ENCODE measurements at places on chromosomes 7 and 10. TPM values are rescaled to one million over a fixed set of nuclear protein-coding genes. Genes with fewer than 3 reads are reported as not detected.
A peak's percentile ranks its signal among the peaks of the same experiment; 100 is the strongest.

DNA sequence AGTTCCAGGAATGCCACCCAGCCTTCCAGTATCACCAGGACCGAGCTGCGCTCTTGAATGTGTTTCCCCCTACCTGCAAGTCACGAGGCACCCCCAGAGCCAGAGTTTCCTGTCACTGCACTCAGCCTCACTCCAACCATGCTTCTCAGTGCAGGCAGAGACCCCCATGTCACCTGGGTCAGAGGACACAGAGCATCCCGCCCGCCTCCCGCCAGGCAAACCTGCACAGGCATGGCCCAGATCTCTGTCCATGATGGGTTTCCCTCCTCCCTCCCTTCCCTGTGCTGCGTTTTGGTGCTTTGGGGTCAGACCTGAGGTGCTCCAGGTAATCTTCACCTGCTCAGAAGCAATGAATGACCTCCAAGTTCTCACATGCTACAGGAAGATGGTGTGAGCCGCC, 3.1 kb upstream of the RET start:
- no peak for DNase-seq

CAMK1D gene
- polyA plus RNA-seq, result 6.5 TPM

ZNF783 gene
- polyA plus RNA-seq, result 6.6 TPM

PYROXD2 gene
- polyA plus RNA-seq, result 8.0 TPM

SRI gene
- 89.0 TPM for polyA plus RNA-seq

- DNase-seq, result no peak
These were observed 596.0 kb downstream of the XPNPEP1 start for GRCh38 chr10:109327266-109327665.

GRCh38 chr10:110696436-110696835, 52.3 kb downstream of the RBM20 start:
- no peak for DNase-seq

DNA sequence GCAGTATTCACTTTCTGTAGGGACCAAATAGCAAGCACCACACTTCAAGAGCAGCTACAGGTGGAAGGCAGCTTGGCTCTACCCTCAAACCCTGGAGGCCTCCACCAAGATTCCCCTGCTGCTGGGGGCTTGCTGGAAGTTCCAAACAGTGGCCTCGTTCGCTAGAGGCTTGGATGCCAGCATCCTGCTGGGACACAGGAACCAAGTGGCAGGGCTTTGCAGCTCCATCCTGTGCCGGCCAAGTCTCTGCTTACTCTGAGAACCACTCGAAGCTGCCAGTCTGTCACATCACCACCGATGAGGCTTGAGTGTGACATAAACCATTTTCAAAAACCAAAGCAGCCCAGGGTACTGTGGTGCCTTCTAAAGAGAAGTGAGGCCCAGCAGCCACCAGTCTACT, 69.2 kb upstream of the UNC5B start:
- DNase-seq, result no peak

GRCh38 chr10:123139521-123140163, 3.9 kb downstream of the HMX3 start:
- DNase-seq, result peak; percentile 22

DNA sequence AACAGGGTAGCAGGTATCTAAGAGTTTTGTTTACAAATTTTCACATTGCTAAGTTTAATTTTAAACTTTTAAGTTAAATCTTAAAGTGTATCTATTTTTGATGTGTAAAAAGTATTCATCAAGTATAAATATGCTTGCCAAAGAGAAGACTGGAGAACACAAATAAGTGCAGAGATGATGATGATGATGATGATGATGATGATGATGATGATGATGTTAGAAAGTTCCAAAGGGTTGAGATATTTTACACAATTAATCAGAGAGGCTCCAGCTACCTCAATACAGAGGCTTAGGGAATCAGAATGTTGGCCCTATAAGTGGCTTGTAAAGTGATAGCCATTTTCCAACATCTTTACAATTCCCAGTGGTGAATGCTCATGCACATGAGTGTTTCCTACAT, 209.0 kb upstream of the NPVF start:
- DNase-seq, result no peak

EPHA1 gene
- polyA plus RNA-seq, result not detected

AP3M1 gene
- polyA plus RNA-seq, result 39.0 TPM

DNA sequence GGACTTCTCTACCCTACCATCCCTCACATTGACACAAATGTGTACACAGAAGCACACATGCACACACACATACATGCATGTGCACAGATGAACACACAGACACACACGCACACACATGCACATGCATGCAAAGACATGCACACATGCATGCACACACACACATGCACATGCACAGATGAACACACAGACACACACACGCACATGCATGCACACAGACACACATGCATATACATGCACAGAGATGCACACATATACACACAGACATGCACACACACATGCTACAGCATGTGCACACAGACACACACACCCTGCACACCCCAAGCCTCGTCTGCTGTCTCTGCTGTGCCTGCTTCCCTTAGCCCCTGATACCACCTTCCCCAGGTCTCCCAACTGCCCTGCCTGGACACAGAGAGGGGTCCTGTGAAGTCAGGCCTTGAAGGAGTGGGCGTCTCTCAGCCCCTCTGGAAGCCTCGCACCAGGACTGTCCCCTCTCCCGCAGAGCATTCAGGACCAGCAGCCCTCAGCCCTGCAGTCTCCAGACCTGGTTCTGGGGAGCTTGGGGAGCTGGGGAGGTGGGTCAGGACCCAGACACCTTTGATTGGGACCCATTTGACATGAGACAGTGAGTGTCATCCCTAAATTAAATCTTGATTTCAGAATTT, 181.8 kb downstream of the DNAJB6 start:
- DNase-seq, result no peak

Measured in A549 (cell line).